ENCODE measurements at places on chromosomes 4 and X. TPM values are rescaled to one million over a fixed set of nuclear protein-coding genes. Genes with fewer than 3 reads are reported as not detected.

- DNase-seq = no peak
- no peak overlapping the region for H3K27ac ChIP-seq
- H3K4me3 ChIP-seq = no peak overlapping the region
These were observed 63.2 kb downstream of the MID1 start for GRCh38 chrX:10557166-10557565.

Gene ASMT
- total RNA-seq = not detected

DNA sequence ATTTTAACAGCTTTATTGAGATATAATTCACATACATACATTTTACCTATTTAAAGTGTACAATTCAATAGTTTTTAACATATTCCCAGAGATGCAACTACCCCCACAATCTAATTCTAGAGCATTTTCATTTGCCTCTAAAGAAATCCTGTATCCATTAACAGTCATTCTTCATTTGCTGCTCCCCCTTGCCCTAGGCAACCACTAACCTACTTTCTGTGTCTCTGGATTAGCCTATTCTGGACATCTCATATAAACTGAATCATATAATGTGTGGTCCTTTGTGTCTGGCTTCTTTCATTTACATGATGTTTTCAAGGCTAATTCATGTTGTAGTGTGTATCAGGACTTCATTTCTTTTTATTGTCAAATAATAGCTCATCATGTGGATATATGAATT lies 105.1 kb upstream of the GRPR start:
- DNase-seq = no peak
- H3K4me3 ChIP-seq = no peak overlapping the region
- H3K27ac ChIP-seq = no peak overlapping the region
- no peaks in the 10 kb centered on the region for H3K27me3 ChIP-seq
- no peaks in the 10 kb centered on the region for H3K4me1 ChIP-seq

Gene HTR2C
- not detected for total RNA-seq

DNA sequence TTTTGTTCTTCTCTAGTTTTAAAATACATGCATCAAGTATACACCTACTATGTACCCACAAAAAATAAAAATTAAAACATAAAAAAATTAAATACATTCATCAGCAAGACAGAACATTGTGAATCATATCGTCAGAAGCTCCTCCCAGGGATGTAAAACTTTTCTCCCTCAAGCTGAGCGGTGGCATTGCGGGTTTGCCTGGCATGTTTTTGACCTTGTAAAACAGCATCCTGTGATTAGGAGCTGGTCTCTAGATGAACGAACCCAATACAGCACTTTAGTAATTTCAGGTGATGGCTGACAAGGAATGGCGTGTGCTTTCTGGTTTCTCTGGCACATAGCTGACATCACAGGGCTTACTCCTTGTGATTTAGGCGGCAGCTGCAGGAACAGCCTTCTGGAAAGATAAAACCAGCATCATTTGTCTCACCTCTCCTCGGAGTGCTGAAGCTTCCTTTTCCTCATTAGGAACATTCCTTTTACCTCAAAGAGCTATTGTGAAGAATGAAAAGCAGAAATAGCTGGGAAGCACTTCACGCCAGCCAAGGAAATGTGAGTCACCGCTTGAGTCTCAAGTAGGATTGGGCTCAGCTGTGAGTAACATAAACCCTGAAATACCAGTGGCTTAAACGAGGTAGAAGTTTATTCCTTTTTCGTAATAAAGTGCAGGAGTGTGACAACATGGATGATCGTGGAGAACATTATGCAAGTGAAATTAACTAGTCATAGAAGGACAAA lies 44.3 kb downstream of the NYX start:
- no peak for DNase-seq
- no peak overlapping the region for H3K4me3 ChIP-seq
- H3K4me1 ChIP-seq = no peaks in the 10 kb centered on the region
- H3K36me3 ChIP-seq = no peaks in the 10 kb centered on the region
- no peak overlapping the region for H3K27ac ChIP-seq

Gene HTRA3
- total RNA-seq = 25.0 TPM

DNA sequence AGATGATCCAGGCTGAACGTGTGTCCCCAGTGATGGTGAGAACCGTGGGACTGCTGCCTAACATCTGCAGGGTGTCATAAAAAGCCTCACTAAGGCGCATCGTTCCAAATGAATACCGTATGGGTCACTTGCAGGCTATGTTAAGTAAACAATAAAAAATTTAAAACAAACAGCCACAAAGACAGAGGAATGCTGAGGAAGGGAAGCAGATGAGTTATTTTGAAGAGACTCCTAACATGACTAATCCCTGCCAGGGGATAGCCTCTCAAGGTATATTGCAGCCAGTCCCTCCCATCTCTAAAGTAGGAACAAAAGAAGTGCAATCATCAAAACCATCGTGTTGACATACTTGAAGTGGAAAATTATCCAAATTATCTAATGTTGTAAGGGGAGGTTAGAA lies 83.8 kb downstream of the UNC5C start:
- H3K27me3 ChIP-seq = no peaks in the 10 kb centered on the region
- H3K4me1 ChIP-seq = no peaks in the 10 kb centered on the region

- no peaks in the 10 kb centered on the region for H3K4me1 ChIP-seq
- H3K4me3 ChIP-seq = no peak overlapping the region
- no peaks in the 10 kb centered on the region for H3K27me3 ChIP-seq
- no peak overlapping the region for H3K27ac ChIP-seq
- no peak for DNase-seq
These were observed 13.9 kb downstream of the PAGE2 start for GRCh38 chrX:55102754-55103153.

GRCh38 chr4:37799941-37800554 lies 26.4 kb upstream of the PGM2 start:
- H3K4me3 ChIP-seq = no peak overlapping the region
- H3K27ac ChIP-seq = no peak overlapping the region
- DNase-seq = no peak
- no peaks in the 10 kb centered on the region for H3K4me1 ChIP-seq
- no peaks in the 10 kb centered on the region for H3K36me3 ChIP-seq
- H3K27me3 ChIP-seq = no peaks in the 10 kb centered on the region

GRCh38 chr4:156770140-156770539 lies 201.5 kb downstream of the PDGFC start:
- no peaks in the 10 kb centered on the region for H3K27me3 ChIP-seq
- no peak overlapping the region for H3K27ac ChIP-seq
- no peaks in the 10 kb centered on the region for H3K36me3 ChIP-seq
- DNase-seq = no peak
- H3K4me1 ChIP-seq = peaks cover 13% of the 10 kb centered on the region

Gene ZDHHC15
- 1.4 TPM for total RNA-seq

DNA sequence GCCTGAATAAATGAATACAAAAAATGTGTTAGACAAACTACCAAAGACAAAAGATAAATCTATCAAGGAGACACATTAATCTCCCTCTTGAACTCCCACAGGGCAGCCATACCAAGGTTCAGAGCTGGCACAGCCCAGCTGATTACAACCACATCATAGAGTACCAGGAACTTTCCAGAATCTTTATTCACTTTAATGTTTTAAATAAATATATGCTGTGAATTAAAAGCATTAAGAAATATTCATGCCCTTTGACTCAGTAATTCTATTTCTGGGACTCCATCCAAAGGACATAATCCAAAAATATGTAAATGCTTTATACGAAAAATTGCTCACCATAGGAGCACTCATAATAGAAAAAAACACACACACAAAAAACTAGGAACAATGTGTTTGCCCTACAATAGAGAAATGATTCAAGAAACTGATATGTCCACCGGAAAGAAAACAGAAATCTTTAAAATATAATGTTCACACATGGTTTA lies 126.0 kb downstream of the LDB2 start:
- H3K36me3 ChIP-seq = no peaks in the 10 kb centered on the region
- no peaks in the 10 kb centered on the region for H3K4me1 ChIP-seq
- no peak overlapping the region for H3K4me3 ChIP-seq
- no peak overlapping the region for H3K27ac ChIP-seq
- no peak for DNase-seq

- H3K36me3 ChIP-seq = no peaks in the 10 kb centered on the region
- no peak overlapping the region for H3K27ac ChIP-seq
- H3K4me1 ChIP-seq = no peaks in the 10 kb centered on the region
- no peak overlapping the region for H3K4me3 ChIP-seq
These were observed 762.0 kb downstream of the GRID2 start for GRCh38 chr4:93065790-93066189.

DNA sequence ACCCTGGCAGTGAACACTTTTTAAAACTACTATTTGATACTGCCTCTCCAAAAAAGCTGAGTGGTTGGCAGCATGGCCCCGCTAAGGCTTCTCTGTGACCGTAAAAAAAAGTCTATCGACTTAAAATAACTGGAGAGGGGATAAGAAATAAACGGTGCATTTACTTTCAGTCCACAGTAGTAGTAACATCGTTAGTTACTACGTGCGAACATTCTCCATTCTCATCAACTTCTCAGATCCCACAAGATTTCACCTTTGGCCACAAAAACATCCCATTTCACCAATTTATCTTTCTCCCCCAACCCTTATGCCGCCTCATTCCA lies 524 bp upstream of the EXOSC9 start:
- peak overlapping the region; percentile 92 for H3K27ac ChIP-seq
- H3K27me3 ChIP-seq = no peaks in the 10 kb centered on the region

DNA sequence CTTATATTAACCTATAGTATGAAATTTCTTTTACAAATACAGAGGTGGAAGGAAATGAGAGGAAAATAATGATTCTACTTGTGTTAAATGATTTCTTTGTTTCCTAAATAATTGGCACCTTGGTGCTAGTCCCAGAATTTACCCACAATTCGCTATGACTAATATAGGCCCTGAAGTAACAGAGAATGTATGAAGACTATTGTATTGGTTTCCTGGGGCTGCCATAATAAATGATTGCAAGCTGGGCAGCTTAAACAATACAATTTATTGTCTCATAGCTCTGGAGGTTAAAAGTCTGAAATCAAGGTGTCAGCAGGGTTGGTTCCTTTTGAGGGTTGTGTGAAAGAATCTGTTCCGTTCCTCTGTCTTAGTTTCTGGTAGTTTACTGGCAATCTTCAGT lies 74.8 kb upstream of the GPRIN3 start:
- H3K27me3 ChIP-seq = no peaks in the 10 kb centered on the region
- no peak overlapping the region for H3K4me3 ChIP-seq
- H3K27ac ChIP-seq = no peak overlapping the region
- no peak for DNase-seq
- H3K36me3 ChIP-seq = no peaks in the 10 kb centered on the region

DNA sequence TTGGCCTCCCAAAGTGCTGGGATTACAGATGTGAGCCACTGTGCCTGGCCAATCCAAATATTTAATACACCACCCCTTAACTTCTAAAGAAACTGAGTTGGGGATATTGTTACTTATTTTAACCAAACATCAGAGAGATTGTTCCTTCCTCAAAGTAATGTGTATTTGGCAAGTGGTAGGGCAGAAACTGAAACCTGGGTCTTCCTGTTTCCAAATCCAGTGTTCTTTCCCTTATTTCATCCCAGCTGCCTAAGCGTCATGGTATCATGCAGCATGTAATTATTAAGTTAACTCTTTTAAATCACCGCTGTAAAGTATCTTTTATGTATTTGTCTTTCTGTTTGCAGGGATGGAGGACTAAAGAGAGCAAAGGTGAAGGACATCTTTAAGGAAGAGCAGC lies 68.4 kb downstream of the GPAT3 start:
- DNase-seq = no peak
- no peak overlapping the region for H3K27ac ChIP-seq
- no peaks in the 10 kb centered on the region for H3K4me1 ChIP-seq
- no peak overlapping the region for H3K4me3 ChIP-seq
- no peaks in the 10 kb centered on the region for H3K36me3 ChIP-seq

DNA sequence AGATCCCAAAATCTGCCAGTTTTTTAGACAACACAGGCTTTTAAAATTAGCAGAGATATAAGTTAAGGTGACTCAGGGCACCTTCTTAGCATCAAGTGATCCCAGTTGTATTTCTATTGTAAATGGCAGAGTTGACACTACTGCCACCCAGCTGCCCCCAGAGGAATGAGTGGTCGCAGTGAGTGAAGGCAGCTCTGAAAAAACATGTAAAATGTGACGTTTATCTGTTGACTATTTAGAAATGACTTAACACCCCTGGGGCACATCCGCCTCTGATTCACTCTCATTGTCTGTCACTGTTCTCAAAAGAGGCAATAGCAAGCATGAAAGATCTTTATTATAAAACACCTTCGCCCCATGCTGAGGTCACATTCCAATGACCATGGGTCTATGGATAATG lies 592.4 kb downstream of the ACTRT1 start:
- H3K36me3 ChIP-seq = no peaks in the 10 kb centered on the region
- H3K4me3 ChIP-seq = no peak overlapping the region
- H3K27ac ChIP-seq = no peak overlapping the region
- H3K4me1 ChIP-seq = no peaks in the 10 kb centered on the region
- DNase-seq = no peak
- no peaks in the 10 kb centered on the region for H3K27me3 ChIP-seq

- no peak overlapping the region for H3K27ac ChIP-seq
- no peaks in the 10 kb centered on the region for H3K27me3 ChIP-seq
- no peaks in the 10 kb centered on the region for H3K36me3 ChIP-seq
- DNase-seq = no peak
- H3K4me3 ChIP-seq = no peak overlapping the region
- no peaks in the 10 kb centered on the region for H3K4me1 ChIP-seq
These were observed 178.6 kb downstream of the TENM3 start for GRCh38 chr4:182421753-182422152.

GRCh38 chr4:180541678-180542077 lies 1701.5 kb upstream of the TENM3 start:
- no peak overlapping the region for H3K27ac ChIP-seq
- H3K4me3 ChIP-seq = no peak overlapping the region
- no peaks in the 10 kb centered on the region for H3K36me3 ChIP-seq
- no peaks in the 10 kb centered on the region for H3K27me3 ChIP-seq

DNA sequence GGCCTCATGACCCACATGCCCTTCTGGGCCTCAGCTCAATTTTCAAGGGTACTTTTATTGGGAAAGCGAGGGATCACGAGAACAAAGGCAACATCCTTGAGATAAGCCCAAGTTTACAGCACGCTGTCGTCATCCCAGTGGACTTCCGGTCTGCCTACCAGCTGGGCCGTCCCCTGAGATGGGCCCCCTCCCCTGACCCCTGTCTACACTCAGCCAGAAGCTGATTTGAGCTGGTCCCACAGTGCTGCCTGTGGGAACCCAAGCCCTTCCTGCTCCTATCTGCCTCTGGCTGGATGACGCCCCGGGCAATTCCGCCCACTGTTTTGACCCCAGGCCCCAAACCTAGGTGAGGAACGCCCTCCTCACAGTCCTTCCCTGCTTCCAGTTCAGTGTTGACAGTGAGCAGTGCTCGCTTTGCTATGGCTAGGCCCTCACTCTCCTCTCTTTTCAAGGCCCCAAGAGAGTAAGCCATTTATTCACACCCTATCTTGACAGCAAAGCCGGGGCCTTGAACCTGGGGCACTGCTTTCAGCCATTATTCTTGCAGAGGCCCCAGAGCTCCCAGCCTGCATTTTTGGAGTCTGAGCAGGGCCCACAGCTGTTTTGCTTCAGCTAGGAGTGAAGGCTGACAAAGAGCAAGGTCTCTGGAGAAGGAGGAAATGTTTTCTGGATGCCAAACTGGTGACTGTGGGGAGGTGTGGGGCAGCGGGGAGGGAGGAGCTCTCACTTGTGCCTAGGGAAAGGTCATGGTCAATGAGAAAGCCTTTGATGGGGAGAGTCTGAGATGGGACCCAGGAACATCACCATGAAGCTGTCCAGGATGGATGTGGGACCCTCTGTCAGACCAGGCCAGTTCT lies 164.6 kb upstream of the BCOR start:
- H3K4me3 ChIP-seq = no peak overlapping the region
- H3K27me3 ChIP-seq = no peaks in the 10 kb centered on the region
- peak; percentile 75 for DNase-seq
- no peaks in the 10 kb centered on the region for H3K4me1 ChIP-seq

All from upper lobe of right lung (tissue), 1 donor.